Mesothelial cell of epicardium (in vitro differentiated cells): ENCODE measurements at places on chromosomes 2 and 18. TPM values are rescaled to one million over a fixed set of nuclear protein-coding genes. Genes with fewer than 3 reads are reported as not detected.

Gene LONRF2
- 13.4 to 14.6 TPM (median 13.7 TPM) in 3 replicates for total RNA-seq

Gene DCDC2C
- not detected in 3 replicates for total RNA-seq

Gene ARL4C
- total RNA-seq: 18.4 to 21.4 TPM (median 20.7 TPM) in 3 replicates

Gene PROC
- 0.24 to 0.25 TPM (median 0.25 TPM) in 3 replicates for total RNA-seq

Gene NGEF
- 0.51 to 1.3 TPM (median 1.3 TPM) in 3 replicates for total RNA-seq

Gene NEB
- total RNA-seq: 0.92 to 1.2 TPM (median 1.1 TPM) in 3 replicates

Gene ABHD3
- 3.8 to 6.0 TPM (median 5.4 TPM) in 3 replicates for total RNA-seq

Gene CXCR1
- not detected in 3 replicates for total RNA-seq

GRCh38 chr2:224248944-224249371, 152.9 kb downstream of the FAM124B start:
- no peak for DNase-seq

- DNase-seq: no peak
Measured at GRCh38 chr2:205860181-205860580, 177.9 kb downstream of the NRP2 start.

Gene LIMS3
- 2.0 to 3.1 TPM (median 2.1 TPM) in 3 replicates for total RNA-seq

GRCh38 chr2:217652761-217653639, 349.8 kb downstream of the TNS1 start:
- no peak for DNase-seq

GRCh38 chr18:356778-357177, 88.9 kb upstream of the THOC1 start:
- no peak for DNase-seq

Gene SULT1C4
- 16.0 to 17.5 TPM (median 17.5 TPM) in 3 replicates for total RNA-seq

Gene CYP27C1
- total RNA-seq: 4.0 to 4.5 TPM (median 4.1 TPM) in 3 replicates

DNA sequence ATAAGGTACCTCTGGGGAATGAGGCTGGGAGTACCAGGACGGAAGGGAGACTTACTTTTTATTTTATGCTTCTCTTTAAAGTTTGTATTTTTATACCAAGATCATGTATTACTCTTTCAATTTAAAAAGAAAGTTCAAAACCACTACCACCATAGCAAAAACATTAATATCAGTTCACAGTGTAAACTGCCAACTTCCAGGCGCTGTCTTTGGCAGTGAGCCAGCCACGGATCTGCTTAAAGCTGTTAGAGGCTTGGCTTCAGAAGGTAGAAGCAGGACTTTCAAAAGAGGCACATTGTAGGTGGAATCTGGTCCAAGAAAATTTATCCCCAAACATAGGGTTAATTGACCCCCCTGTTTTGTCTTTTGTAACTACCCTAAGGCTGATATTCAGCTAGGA, 74.8 kb downstream of the B3GNT2 start:
- DNase-seq: peak; percentile 74

GRCh38 chr2:192379736-192380135, 185.0 kb upstream of the TMEFF2 start:
- no peak for DNase-seq

- no peak for DNase-seq
Measured at GRCh38 chr2:240912878-240913809, 7.0 kb downstream of the CROCC2 start.

DNA sequence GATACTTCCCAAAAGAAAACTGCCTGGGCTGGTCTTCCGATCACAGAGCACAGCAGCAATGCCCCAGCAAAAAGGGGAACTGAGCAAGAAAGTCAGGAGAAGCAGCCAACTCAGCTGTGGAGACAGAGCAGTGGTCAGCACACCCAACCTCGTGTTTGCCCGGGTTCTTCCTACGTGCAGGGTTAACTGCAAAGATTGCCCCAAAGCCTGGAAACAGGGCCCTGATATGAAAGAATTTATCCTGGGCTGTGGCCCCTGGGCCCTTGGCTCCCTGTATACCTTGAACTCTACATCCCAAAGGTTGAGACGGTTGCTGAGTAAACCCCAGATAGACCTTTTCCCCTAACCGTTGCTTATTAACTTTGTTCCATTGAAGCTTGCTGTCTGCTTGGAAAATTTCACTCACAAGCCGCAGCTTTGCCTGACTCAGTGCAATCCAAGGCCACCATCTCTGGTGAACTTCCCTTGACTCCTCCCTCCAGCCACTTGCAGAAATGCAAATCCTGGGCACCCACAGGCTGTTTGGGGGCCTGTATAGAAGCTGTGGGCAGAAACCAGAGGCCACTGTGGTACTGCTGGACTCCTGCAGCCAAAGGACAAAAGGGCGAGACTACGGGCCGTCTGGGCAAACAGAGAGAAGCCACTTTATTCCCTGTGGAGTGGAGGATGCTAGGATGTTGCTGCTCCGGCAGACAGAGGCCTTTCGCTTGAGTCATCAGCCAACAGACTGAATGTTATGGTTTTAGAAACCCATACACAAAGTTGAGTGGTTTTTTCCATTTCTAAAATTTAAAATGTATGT, 18.2 kb downstream of the NRP2 start:
- no peak for DNase-seq

- DNase-seq: no peak
Measured at GRCh38 chr2:10481666-10482157, 33.6 kb upstream of the ODC1 start.

Gene MAPK4
- total RNA-seq: 6.1 to 6.3 TPM (median 6.1 TPM) in 3 replicates

Gene CLIP4
- total RNA-seq: 28.7 to 31.7 TPM (median 28.8 TPM) in 3 replicates

GRCh38 chr2:84807063-84807485, 73.8 kb downstream of the TRABD2A start:
- no peak for DNase-seq

- no peak for DNase-seq
Measured at GRCh38 chr2:240896871-240897692, 1.1 kb upstream of the MAB21L4 start.

- no peak for DNase-seq
Measured at GRCh38 chr18:34595690-34596089, 114.4 kb upstream of the DTNA start.

GRCh38 chr18:63040788-63041410, 278.7 kb downstream of the BCL2 start:
- DNase-seq: no peak

Gene RTP5
- total RNA-seq: not detected in 3 replicates

- DNase-seq: no peak
Measured at GRCh38 chr2:28544922-28545589, 49.2 kb downstream of the PLB1 start.

Gene CNNM3
- 24.9 to 27.5 TPM (median 26.5 TPM) in 3 replicates for total RNA-seq

- DNase-seq: no peak
Measured at GRCh38 chr2:150806336-150806735, 318.9 kb upstream of the RND3 start.

Gene STRADB
- total RNA-seq: 38.7 to 44.4 TPM (median 42.5 TPM) in 3 replicates

DNA sequence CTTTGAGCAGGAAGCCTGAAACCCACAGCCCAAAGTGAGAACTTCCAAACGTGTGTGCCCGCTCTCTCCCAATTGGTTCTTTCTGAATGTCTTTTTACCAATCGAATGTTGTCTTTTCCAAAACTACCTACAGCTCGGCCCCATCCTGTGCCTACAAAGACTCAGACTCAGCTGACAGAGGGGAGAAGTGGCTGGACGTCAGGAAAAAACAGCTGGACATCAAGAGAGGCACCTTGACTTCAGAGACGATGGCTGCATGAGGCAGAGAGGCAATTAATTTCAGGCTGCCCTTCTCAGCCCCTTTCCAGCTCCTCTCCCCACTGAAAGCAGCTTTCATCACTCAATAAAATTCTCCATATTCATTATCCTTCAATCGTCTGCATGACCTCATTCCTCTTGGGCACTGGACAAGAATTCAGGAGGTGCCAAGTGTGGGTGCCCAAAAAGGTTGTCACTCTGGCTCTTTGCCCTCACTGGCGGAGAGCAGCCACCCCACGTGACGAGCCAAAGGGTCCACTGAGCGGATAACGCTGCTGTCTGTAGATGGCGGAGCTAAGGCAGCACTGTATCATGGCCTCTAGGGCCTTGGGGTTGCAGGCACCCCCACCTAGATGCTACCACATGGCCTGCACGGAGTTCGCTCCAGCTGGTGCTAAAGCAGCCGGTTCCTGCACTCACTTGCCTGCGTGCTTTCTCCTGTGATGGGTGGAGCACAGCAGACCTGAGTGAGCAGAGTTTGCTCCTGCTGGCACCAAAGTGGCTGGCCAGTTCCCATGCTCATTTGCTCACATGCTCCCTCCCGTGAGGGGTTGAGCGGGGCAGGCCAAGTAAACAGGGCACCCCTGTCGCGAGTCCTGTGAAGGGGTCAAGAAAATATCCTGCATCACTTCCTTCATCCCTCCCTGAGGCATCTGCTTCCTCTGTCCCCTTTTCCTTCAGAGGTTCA, 37.9 kb downstream of the FAM210A start:
- DNase-seq: no peak

- no peak for DNase-seq
Measured at GRCh38 chr2:119760956-119761275, 1.2 kb downstream of the PTPN4 start.

GRCh38 chr2:179701524-179702110, 159.8 kb downstream of the ZNF385B start:
- no peak for DNase-seq

DNA sequence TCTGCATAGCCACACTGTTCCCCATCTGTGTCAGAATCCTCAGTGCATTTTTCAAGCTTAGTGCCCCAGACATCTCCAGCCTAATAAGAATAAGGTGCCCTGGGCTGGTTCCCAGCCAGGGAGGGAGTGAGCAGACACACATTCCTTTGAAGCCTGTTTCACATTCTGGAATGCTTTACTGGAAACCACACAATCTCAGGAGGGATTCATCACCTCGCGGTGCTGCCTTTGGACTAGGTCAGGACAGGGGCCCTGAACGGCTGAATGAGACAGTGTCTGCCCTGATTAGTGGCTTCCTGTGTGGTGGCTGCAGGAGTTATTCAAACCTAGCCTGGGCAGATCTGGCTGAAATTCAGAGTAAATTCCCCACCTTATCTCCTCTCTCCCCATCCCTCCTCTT, 108.0 kb upstream of the LDAH start:
- DNase-seq: peak; percentile 54

Gene STARD7
- 107 to 109 TPM (median 108 TPM) in 3 replicates for total RNA-seq

Gene ARHGAP25
- total RNA-seq: 1.2 to 1.4 TPM (median 1.3 TPM) in 3 replicates

- DNase-seq: no peak
Measured at GRCh38 chr2:34105006-34105767, 506.1 kb upstream of the FAM98A start.

Gene TGFA
- total RNA-seq: 0.77 to 0.96 TPM (median 0.78 TPM) in 3 replicates

Gene COLEC11
- 9.8 to 10.8 TPM (median 10.1 TPM) in 3 replicates for total RNA-seq

DNA sequence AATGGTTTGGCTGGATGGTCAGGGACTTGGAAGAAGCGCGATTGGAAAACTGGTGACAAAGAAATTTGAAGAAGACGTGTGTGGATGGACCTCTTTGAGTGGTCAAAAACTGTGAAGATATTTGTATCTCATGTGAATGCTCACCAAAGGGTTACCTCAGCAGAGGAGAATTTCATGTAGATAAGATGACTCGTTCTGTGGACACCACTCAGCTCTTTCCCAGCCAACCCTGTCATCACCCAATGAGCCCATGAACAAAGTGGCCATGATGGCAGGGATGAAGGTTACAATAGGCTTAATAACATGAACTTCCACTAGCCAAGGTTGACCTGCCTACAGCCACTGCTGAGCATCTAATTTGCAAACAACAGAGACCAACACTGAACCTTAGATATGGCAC, 248.3 kb downstream of the KCNE4 start:
- no peak for DNase-seq

Gene CD8A
- 0.31 to 0.38 TPM (median 0.36 TPM) in 3 replicates for total RNA-seq

DNA sequence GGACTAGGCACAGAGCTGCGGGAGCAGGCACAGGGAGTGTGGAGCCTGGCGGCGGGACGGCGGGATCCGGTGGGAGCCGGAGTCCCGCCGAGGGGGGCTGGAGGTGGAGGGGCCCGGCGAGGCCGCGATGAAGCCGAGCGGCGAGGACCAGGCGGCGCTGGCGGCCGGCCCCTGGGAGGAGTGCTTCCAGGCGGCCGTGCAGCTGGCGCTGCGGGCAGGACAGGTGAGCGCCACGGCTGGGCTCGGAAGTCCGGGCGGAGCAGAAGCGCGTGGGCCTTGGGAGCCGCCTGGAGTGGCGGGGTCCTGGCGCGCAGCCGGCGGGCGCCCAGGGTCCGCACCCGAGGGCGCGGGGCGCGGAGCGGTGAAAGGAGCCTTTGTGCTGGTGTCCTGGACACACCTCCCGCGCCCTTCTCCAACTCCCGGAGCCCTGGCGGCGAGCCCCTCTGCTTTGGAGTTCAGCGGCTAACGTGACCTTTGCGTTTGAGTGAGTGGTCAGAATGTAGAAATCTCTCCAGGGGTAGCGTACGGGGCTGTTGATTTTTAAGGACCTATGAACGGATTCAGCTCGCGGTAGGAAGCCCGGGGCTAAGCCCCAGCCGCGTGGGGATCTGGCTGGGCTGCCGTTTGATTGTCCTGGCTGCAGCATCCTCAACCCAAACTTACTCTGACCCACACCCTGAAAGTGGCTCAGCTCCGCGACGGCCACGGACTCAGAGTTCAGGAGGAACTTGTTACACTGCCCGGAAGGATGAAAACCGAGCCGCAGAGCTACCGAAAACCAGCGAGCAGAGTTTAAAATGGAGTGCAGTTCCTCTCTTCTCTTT, 448 bp downstream of the IMPA2 start:
- DNase-seq: no peak

Gene C2orf80
- total RNA-seq: not detected in 3 replicates

DNA sequence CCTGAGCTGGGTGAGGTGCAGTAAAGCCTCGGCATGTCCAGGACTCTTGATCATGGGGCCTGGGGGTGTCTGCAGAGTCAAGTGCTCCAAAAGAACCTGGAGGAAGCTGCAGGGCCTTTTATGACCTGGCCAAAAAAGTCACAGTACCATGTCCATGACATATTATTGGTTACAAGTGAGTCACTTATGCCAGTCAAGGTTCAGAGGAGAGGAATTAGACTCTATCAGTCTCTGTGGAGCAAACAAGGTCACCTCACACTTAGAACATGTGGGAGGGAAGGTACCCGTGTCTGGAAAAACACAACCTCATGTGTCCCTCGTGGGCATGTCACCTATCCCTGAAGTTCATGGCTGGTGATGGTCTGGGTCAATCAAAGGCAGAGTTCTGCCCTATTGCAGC, 465.7 kb downstream of the FBXO15 start:
- no peak for DNase-seq

Gene GNLY
- 0.43 TPM in 1 of 3 replicates, not detected in the others for total RNA-seq

Gene PAX8
- total RNA-seq: 0.13 to 0.31 TPM in 2 of 3 replicates, not detected in the other

Gene MC2R
- not detected in 3 replicates for total RNA-seq

DNA sequence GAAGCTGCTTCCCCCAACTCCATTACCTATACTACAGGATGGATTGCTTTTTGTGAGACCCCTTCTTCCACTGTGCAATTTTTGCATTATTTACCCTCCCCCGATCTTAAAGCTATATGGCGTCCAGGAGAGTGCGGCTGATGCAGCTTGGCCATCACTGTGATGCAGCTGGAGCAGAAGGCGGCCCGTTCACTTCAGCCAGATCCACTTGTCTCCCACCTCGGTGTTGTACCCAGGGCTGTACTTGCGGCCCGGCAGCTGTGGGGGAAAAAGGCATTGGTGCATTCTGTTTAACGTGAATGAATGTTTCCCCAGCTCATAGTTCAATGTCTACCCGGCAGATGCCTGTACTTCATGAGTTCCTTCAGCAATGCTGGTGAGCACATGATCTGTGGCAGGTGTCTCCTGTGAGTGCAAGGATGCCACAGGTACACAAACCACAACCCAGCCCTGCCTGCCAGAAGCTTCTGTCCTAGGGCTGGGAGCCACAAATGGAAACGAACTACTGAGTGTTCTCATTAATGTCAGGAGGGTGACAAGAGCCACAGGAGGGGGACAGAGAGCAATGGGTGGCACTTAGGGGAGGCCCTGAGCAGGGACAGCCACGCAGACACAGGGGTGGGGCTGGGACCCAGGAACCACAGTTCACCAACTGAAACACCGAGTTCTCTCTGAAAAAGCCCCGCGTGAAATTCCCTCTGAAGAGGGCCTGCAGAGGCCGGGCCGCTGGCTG, 64.0 kb downstream of the NDUFA10 start:
- DNase-seq: no peak

GRCh38 chr18:21912339-21913239, 172.0 kb downstream of the MIB1 start:
- no peak for DNase-seq
